ENCODE measurements at places on chromosomes 2 and 18.

- DNase-seq, result no peak
Observed at GRCh38 chr2:45923701-45924100, 272.2 kb downstream of the PRKCE start.

DNA sequence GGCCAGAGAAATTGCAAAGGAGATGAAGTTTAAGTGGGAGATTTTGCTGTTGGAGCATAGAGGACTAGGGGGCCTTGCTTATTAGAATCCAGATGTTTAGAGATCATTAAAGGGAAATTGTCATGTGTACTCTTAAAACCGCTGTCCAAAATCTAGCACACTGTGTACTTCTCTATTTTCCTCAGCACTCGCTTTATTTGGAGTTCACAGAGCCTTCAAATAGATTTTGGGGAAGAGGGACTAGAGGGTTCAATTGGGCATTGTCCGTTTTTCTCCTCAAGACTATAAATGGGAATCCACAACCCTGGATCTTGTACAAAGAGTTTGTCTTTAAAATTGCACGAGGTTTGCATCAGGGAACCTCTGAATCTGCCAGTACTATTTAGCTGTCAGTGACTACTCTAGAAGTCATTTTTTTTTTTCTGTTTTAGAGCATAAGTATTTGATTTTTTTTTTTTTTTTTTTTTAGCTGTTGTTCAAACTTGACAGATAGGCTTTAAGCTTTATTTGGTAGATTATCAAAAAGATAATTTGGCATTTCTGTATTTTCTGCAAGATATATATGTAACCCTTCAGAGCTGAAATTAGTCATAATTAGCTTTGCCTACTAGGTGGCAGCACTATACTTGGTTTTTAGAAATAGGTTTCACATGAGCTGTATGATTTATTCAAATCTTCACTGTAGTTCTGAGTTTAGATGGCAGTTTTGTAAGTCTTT lies 14.2 kb downstream of the PMS1 start:
- no peak for DNase-seq

- no peak for DNase-seq
Observed at GRCh38 chr2:230234122-230234722, 8.7 kb downstream of the SP140 start.

GRCh38 chr2:191995285-191995684 lies 148.4 kb upstream of the CAVIN2 start:
- no peak for DNase-seq

DNA sequence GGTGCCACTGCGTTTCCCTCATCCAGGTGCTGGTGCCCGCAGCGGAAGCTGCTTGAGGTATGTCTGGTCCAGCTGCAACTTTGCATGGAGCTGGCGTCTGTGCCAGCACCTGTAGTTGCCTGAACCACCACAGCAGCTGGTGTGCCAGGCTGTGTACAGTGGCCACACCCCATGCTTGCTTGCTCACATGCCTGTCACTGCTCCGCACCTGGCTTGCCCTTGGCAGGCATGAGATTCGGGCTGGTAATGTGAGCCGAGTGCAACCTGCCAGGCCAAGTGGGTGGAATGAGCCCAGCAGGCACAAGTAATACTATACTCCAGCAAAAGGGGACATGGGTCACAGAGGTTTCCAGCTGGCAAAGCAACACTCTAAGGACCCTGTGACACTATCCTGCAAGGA lies 1123.3 kb upstream of the ACVR2A start:
- no peak for DNase-seq

GRCh38 chr18:9902832-9903231 lies 11.0 kb upstream of the VAPA start:
- DNase-seq, result no peak

DNA sequence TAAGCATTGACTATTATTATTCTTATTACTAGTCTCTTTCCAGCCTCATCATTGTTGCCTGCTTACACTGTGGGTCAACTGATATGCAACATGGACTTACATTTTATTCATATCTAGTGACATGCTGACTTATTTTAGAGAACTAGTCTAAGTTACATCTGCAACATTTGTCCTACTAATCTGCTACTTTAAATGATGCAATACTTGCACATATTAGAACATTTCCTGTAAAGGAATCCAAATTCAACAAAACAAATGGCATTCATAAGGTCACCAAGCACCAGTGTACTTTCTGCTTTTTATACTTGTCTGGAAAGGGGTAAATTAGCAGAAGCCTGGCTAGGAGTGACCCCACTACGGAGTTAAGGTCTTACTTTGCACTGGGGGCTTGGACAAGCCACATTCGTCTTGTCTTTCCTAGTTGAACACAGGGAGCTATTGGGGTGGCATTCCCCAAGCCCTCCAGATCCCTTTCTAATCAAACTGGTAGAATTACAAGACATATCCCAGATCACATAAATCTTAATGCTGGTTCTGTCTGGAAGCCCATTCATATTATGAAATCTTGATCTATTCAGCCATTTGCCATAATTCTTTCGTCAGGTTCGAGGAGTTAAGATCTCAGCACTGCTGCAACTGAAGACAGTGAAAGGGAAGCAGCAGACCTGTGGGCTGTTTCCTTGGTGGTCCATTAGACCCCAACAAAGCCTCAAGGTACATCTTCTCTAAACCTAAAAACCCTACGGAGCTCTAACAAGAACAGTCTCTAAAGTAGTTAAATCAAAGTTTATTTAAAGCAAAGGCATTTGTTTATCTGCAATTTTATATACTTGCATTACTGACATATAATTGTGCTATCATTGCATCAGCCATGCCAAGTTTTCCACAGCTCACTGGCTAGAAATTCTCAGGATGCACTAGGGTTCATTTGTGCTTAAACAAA lies 49.9 kb upstream of the RTN4 start:
- DNase-seq, result no peak

DNA sequence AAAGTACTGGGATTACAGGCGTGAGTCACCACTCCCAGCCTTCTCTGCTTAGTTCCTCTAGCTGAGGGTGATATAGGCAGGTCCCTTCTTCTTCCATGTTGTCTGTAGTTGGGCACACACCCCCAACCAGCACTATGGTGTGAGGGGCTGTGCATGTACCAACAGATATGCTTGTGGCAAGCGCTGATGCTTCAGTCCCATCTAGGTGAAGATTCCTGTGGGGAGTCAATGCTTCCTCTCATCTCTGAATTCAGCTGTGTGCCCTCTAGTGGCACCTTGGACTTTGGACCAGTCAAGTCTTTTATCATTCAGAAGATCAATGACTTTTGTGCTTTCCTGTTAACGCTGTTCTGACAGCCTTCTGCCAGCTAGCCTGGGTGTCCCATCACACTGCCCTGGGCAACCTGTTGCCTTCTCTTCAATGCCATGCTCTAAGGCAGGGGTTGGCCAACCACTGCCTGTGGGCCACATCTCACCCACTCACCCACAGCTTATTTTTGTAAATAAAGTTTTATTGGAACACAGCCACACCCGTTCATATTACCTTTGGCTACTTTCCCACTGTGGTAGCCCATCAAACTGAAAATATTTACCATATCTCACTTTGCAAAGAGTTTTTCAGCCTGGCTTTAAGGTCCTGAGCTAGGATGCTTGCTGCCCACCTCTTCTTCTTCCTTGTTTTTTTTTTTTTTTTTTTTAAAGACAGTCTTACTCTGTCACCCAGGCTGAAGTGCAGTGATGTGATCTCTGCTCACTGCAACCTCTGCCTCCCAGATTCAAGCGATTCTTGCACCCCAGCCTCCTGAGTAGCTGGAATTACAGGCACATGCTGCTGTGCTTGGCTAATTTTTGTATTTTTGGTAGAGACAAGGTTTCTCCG lies 51.0 kb downstream of the NPAS2 start:
- DNase-seq, result no peak

DNA sequence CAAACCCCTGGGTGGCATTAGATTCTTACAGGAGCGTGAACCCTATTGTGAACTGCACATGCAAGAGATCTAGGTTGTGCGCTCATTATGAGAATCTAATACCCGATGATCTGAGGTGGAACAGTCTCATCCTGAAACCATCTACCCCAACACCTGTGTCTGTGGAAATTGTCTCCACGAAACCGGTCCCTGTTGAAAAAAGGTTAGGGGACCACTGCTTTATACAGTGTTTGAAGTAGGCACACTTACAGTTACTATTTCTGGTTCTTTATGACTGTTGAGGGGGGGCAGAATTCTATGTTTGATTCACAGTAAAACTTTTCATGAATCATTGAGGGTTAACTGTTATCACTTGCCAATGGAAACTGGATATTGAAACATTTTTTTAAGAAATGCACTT lies 72.0 kb downstream of the RIF1 start:
- DNase-seq, result peak; percentile 32

GRCh38 chr2:53006980-53007379 lies 760.6 kb upstream of the CHAC2 start:
- no peak for DNase-seq

DNA sequence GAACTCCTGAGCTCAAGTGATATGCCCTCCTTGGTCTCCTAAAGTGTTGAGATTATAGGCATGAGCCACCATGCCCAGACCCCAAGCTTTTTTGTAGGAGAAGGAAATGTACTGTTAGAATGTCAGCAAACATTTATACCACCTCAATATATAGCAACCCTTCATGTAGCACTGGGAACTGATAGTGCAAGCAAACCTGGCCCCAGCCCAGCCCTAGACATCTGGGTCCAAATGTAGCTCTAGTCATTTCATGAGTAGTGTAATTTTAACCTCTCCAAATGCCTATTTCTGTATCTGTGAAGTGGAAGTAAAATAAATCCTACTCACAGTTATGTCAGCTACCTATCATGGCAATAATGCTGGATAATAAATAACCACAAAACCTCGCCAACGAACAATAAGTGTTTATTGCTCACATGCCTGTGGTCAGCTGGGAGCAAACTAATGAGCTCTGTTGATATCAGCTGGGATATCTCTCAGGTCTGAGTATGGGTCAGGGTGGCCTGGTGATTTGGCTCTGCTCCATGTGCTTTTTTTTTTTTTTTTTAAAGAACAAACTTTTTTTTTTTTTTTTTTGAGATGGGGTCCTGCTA lies 180.4 kb downstream of the CD8B2 start:
- DNase-seq, result no peak

DNA sequence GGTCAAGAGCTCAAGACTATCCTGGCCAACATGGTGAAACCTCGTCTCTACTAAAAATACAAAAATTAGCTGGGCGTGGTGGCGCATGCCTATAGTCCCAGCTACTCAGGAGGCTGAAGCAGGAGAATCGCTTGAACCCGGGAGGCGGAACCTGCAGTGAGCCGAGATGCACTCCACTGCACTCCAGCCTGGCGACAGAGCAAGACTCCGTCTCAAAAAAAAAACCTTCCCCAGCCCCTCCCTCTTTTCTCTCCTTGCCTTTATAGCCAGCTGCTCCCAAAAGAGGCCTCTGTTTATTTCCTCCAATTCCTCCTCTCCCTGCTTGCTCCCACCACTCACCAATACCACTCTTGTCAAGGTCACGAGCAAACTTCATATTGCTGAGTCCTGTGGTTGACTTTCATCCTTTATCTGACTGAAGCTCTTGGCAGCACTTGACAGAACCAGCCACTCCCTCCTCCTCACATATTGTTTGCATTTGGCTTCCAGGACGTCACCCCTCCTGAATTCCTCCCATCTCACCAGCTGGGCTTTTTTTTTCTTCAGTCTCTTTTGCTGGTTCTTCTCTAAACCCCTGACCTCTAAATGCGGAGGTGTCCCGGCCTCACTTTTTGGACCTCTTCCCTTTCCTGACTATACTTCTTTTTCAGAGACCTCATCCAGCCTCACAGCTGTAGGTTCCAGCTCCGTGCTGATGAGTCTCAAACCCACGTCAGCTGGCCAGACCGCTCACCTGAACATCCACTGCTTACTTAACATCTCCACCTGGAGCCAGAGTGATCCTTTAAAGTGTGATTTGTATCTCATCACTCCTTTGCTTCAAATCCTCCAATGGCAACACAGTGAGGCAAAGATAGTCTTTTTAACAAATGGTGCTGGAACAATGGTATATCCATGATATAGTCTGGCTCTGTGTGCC lies 84.6 kb upstream of the CAB39 start:
- no peak for DNase-seq

DNA sequence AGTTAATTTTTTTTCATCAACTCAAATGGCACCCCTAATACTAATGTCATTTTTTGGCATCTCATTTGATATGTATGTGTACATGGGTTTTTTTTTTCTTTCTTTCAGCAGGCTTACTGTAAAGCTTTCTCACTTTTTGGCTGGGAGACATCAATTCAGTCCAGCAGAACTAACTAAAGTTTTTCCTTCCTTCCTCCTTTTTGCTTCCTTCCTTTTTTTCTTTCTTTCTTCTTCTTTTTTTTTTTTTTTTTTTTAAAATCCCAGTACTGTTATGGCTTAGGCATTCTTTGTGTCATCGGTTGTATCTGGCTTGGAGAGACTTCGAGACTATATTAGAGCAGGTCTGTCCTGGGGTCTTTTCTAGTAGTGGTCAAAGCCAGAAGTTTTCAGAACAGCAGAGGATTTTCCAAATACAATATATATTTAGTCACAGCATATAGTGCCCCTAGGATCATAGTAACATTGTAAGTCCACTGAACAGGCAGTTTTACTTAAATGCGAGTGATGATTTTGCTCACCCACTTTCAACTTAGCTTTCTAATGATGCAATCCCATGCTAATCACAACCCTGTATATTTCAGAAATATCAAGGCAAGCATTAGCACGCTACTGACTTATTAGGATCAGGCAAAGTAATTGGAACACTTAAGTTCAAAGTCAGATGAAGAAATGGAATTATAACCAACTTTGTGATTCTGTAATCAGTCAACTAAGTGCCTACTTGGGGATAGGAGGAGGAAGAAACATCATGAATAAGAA lies 4.0 kb downstream of the KLHL29 start:
- no peak for DNase-seq

GRCh38 chr2:127406454-127406853 lies 11.8 kb upstream of the PROC start:
- no peak for DNase-seq

DNA sequence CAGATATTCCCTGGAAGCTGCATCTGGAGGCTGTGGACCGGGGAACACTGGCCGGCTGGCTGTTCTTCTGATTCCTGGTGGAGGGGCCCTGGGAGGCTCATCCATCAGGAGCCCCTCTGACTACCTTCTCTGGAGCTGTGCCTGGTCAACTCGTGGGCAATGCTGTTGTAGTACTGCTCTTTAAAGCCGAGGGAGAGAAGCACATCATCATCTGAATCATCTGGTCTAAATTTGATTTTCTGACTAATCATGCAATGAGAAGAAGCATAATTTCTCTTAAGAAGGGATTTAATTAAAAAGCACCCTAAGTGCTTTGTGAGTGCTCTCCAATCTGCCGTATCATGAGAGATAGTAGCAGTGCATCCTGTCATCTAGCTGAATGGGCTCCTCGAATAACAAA lies 229.5 kb downstream of the FHOD3 start:
- no peak for DNase-seq

DNA sequence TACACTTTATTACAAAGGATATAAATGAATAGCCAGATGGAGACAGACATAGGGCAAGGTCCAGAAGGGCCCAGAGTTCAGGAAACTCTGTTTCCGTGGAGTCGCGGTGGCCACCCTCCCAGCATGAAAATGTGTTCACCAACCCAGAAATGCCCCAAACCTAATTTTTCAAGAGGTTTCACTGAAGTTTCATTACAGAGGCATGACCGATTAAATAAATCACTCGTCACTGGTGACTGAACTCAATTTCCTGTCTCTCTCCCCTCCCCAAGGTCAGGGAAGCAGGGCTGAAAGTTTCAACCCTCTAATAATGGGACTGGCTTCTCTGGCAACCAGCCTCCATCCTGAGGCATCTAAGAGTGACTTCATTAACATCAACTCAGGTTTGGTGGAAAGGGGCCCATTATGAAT lies 22.4 kb downstream of the USP40 start:
- no peak for DNase-seq

- DNase-seq, result no peak
Observed at GRCh38 chr2:42138163-42139015, 30.8 kb upstream of the EML4 start.

GRCh38 chr2:210667711-210668110 lies 111.3 kb downstream of the CPS1 start:
- DNase-seq, result no peak
